ENCODE measurements at places on chromosomes 6 and 20.

- DNase-seq: no peak
These were observed 39.6 kb downstream of the JAG1 start for GRCh38 chr20:10634211-10634610.

DNA sequence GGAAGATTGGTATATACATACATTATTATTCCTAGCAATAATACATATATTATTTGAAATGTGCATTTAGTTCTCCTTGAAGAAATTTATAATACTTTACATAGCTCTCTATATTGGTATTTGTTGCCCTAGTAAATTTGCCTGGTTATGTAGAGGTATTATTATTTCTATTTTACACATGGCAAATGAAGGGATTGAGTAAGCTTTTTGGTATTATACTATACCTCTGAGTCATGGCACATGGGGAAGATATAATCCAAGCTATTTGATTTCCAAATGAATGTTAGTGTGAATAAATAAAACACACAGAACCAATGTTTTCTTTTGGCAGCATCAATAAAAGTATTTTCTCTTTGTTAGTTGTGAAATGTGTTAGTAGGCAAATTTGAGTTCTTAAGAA lies 409.6 kb upstream of the SLC35B3 start:
- DNase-seq: no peak

- no peak for DNase-seq
These were observed 34.6 kb upstream of the SPACA1 start for GRCh38 chr6:88013015-88013414.

DNA sequence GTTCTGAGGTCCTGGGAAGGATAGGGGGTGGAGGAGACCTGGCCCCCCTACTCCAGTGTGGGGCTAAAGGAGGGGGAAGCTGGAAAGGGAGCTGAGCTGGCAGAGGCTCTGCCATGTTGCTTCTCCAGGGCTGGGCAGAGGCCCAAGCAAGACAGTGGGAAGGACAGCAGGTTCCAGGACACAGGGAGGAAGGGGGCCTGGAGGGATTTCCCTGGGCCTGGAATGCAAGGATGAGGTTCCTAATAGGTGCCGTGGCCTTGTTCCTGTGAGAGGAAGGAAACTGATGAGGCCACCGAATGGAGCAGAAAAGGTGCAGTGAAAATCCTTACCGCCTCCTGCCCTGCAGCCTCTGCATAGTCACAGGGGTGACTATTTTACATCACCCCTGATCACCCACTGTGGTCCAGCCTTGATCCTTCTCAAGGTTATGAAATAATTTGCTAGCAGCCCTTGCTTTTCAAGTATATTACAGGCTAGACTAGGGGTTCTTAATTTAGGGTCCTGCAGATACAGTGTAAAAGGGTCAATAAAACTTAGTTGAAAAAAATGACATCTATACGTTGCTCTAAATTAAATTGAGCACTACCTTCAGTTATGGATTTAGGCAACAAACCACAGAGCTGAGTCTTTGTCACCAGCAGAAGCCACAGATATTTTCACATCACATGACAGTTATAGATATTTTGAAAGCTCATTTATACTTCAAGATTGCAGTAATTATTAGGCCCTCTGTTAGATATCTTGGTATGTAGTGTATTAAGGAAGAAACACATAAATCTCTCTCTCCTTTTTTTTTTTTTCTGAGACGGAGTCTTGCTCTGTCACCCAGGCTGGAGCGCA lies 45.7 kb upstream of the RNF24 start:
- DNase-seq: no peak

DNA sequence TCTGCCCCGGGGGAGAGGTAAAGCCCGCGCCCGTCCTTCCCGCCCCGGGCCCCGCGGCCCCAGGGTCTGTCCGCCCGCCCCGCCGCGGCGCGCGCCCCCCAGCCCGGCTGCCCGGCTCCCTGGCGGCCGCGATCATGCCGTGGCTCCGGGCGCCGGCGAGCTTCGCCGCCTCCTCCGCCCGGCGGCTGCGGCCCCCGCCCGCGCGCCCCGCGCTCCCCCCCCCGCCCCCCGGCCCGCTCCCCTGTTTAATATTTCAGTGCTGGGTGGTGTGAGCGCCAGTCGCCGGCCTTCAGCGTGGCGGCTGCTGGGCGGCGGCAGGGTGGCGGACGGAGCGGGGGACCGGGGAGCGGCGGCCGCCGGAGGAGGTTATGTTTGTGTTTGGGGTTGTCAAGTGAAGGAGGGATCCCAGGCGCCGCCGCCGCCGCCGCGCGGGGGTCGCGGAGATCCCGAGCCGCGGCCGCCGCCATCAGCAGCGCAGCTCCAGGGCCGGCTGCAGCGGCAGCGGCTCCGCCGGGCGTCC lies at the start of gene HIVEP1:
Gene HIVEP1 (plus strand): TSS at position 275 of the 520 bp plus-strand sequence. CDS start 3,317 bp downstream, outside the sequence.
- DNase-seq: no peak

- DNase-seq: peak; percentile 7
These were observed 77.4 kb upstream of the TMEM170B start for GRCh38 chr6:11460001-11460668.

DNA sequence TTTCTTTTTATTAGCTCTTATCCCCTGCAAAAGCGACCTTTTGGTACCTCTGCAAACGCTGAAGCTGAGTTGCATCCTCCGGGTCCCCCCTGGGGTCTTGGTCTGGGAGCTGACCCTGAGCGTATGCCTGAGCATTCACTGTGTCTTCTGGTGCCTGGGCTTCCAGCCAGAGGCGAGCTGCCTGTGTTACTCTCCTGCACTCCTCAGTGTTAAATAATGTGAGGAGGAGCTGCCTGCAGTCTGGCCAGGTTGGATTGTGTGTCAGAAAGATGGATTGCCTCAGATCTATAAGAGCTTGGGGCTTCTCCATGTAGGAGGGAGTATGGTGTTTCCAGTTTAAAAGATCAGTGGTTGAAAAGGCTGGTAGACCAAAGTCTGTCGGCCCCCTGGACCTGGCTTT lies 8.7 kb upstream of the GMPR start:
- DNase-seq: peak; percentile 59

DNA sequence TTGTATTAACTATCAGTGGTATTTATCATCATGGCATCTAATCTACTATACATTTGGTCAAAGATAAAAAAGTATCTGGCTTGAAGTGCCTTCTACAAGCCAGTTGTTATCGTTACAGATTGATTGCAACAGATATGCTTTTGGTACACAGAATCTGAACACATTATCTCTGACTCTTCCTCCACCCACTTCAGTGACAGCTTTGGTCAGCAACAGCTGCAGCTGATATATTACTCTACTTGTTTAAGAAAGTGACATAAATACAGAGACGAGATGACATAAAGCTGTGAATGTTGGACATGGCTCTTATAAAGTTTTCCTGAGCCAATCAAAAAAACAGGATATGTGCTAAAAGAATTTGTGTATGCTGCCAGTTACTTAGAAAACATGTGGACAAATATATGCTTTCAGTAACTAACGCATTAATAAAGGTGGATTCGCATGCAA lies 77.6 kb downstream of the HIVEP2 start:
- DNase-seq: no peak
